ENCODE measurements at places on chromosomes 2 and 18.

- DNase-seq: no peak
These were observed 692.9 kb upstream of the HS6ST1 start for GRCh38 chr2:129011466-129012061.

DNA sequence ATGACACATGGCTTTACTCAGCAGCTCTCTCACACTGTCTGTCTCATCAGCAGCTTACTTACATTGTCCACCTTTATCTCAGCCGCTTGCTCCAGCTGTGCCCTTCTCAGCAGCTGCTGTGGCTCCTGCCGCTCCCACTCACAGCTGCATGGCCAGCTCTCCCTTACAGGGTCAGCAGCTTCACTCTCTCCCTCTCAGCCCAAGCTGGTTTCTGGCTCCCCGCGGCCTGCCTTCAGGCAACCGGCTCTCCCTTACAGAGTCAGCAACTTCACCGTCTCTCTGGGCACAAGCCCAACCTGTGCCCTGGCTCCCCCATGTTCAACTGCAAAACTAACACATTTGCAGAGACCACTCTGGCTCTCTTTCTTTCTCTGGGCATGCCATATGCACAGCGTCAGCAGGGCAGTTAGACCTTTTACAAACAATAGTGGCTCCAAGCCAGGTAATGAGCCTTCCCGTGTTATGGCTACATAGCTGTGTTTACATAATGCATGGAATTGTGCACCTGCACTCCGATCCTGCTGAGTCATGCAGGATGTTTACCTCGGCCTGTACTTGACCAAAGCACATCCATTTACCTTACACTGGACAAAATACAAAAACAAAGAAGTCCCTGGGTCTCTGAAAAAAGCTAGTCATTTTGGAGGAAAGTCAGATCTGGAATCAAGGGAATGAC lies 167.3 kb downstream of the DOK6 start:
- peak; percentile 24 for DNase-seq

GRCh38 chr2:203446071-203446481 lies 89.0 kb downstream of the RAPH1 start:
- DNase-seq: no peak

DNA sequence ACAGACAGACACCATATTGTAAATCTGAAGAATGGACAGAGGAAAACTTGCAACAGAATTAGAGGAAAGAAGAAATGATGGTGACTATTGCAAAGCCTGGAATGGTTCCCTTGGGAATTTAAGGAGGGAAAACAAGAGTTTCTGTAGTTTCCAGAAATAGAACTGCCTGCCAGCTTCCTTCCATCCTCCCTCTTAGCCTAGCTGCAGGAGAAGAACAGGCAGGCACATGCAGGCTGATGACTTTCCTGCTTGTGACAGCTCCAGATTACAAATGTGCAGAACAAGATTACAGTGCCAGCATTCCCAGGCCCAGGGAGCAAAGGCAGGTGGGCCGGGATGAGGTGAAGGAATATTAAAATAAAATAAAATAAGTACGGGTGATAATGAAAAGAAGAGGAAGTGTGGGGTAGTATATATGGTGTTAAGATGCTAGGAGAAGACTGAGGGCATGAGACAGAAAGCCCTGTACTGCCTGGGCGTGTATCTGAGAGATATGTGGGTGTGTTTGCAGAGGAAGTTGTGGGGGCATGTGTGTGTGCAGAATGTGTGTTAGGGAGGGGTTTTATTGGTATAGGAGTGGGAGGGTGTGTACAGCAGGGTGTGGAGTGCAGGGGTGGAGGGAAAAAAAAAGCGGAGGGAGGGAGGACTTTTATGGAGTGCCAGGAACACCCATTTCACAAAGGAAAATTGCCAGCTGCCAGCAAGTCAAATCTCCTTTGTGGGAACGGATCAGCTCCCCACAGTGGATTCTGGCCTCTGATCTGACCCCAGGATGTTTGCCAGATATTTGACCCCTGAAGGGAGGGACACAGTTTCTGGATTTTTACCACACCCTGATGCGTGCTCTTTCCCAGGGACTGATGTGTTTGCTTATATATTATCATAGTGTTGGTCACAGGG lies 43.9 kb upstream of the NEMP2 start:
- DNase-seq: peak; percentile 72

GRCh38 chr2:101559551-101559950 lies 84.6 kb upstream of the RFX8 start:
- no peak for DNase-seq

GRCh38 chr2:106708209-106708608 lies 177.8 kb downstream of the ST6GAL2 start:
- DNase-seq: no peak

DNA sequence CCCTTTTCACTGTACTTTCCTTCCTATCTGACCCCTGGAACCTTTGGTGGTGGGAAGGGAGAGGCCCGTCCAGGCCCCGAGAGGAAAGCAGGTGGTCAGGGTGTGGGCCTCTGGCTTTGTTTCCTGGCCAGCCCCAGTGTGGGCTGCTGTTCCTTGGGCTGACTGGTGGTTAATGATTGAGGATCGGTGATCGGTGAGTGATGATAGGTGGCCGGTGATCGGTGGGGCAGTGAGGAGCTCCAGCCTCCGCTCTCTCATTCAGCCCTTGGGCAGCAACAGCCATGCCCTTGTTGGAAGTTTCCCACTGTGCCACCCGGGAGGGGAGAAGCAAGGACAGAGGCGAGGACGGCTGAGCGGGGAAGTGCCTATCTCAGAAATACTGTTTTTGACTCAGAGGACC lies 7.3 kb downstream of the ACKR3 start:
- no peak for DNase-seq

GRCh38 chr18:31863103-31863502 lies 79.8 kb downstream of the TRAPPC8 start:
- DNase-seq: no peak

DNA sequence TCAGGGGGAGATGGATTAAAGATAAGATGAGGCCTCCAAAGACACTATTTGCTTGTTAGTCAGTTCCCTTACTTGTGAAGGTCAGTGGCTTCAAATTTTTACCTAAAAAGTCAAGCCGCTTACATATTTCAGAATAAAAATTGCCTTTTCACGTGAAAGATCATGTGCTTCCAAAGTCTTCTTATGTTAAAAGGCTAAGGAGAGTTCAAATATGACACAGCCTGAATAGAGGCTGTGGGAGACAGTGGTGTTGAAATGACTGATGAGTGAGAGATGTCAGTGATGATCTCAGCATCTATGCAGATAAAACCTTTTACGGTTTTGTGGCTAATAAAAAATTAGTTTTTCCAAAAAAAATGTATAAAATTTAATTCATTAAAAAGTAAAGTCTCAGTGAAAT lies 40.5 kb downstream of the UPP2 start:
- DNase-seq: no peak

GRCh38 chr18:1658908-1659566 lies 754.4 kb downstream of the ADCYAP1 start:
- no peak for DNase-seq

GRCh38 chr2:3665886-3666612 lies 8.0 kb downstream of the ALLC start:
- DNase-seq: no peak

- DNase-seq: no peak
These were observed 115.5 kb upstream of the KLHL14 start for GRCh38 chr18:32888306-32888705.

- no peak for DNase-seq
These were observed 94.0 kb upstream of the SULT1C3 start for GRCh38 chr2:108145557-108146326.

DNA sequence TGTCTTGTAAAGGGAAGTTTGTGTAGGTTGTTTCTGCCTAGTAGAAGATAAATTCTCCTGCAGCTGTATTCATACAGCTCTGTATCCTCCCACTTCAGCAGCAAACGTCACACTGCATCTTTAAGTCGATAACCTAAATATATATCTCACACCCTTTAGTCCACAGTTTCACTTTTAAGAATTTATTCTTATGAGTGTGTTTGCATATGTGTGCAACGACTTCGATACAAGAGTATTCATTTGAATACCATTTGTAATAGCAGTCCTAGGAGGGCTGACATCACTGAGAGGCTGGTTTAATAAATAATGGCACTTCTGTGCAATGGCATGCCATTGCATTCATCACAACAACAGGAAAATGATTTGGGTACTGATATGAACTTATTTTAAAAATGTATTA lies 63.8 kb upstream of the MSH6 start:
- no peak for DNase-seq

DNA sequence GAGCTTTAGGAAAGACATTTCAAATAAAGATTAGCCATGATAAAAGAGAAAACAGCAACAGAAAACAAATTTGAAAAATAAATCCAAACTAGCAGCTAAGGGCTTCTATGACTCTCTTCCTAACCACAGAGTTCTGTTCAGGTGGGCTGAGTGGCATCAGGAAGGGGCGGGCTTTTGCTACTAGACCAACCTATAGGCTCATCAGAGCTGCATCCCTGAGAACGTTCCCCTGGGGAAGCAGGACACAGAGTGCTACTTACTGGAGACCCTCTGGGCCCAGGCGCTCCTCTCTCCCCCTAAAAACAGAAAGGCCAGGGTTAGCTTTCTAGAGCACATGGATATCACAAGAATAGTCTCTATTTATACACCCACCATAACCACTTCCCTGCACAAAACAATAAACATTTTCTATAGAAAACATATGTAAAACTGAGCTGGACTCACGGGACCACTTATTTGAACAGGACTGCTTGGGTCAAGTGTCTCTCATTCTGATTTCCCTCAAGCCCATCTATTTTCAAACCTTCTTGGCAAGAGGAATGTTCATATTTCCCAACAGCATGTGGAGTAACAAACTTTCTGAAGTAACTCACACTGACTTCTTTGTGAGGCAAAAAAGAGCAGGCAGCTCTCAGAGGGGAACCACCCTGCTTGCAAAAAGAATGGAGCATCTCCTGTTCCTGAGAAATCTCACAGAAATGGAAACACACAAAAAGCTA lies 78.9 kb upstream of the LMAN1 start:
- no peak for DNase-seq

DNA sequence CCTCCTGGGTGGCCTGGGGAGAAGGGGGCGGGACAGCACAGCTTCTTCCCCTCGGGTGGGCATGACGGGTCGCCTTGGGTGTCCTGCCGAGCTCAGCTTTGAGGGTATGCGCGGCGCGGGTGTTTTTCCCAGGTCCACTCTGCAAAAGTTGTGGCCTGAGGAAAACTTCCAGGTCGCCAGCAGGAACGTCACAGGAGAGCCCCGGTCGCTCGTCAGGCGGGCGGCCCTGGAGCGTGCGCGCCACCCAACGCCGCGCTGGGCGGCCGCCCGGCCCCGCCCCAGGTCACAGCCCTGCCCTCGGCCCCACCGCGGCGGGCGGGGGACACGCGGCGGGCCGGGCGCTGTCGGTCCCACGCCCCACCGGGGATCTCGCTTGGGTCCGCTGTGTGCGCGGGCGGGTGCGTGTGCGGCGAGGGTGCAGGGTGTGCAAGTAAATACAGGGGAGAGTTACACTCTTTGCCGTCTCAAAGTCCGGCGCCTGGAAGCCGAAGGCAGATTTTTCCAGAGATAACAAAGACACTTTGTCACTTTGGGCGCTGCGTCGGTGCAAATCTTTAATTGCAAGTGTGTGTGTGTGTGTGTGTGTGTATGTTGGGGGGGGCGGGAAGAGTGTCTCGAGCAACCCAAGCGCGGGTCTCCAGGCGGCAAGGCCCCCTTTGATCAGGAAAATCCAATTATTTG lies 616 bp upstream of the SP5 start:
- DNase-seq: no peak

DNA sequence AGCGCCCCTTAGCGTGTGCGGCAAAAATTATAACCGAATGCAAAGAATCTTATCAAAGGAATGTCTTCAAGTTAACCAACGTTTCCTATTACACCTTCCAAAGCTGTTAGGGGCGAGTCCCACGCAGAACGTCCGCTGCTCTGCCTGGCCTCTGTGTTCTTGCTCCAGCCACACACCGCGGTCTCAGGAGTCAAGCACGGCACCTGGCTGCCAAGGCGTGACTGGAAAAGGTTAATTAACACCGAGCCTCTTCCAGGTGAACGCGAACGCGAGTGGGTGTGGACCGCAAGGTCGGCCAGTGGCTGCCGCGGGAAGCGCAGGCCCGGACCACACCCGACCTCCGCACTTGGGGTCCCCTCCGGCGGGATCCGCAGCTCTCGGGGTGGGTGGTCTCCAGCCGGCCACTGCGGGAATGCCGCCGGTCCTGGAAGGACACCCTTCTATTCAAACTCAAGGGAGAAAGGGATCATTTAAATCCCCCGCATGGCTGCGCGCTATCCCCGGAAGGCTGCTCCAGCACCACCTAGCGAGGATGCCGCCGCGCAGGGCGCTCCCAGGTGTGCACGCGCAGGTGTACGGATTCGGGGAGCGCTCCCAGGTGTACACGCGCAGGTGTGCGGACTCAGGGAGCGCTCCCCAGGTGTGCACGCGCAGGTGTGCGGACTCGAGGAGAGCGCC lies 830 bp downstream of the CYB5A start:
- DNase-seq: peak; percentile 77

GRCh38 chr2:126802316-126802715 lies 96.4 kb upstream of the TEX51 start:
- no peak for DNase-seq

DNA sequence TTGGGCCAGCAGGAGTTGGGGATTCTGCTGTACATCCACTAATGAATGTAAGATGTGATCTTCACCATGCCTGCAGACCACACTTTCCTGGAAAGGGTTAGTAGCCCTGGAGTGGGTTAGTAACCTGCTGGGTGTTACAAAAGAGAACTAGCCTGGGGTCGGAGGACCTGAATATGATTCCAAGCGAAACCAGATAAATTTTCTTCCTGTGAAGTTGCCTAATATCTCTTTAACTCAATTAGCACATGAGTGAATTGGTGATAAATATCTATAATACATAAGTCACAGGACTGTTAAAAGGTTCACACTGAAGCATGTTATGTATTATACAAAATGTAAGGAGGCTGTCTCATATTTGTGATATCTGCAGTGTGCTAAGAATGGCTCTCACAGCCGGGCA lies 291.0 kb downstream of the CNTNAP5 start:
- DNase-seq: no peak

GRCh38 chr2:8612734-8613179 lies 69.1 kb upstream of the ID2 start:
- no peak for DNase-seq

- DNase-seq: no peak
These were observed 3.1 kb downstream of the ADAM17 start for GRCh38 chr2:9552219-9553178.

DNA sequence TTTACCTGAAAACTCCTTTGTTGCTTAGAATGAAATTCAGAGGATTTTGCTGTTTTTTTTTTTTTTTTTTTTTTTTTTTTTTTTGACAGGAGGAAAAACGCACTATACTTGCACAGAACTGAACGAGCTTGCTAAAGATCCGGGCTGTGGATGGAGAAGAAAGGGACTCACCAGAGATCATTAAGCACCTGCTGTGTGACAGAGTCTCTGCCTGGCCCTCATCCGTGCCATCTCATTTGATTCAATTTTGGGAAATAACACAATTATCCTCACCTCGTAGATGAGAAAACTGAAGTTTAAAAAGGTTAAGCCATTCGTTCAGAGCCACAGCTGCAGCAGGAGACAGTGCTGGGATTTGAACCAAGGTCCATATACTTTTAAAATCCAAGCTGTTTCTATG lies 775.4 kb upstream of the ID2 start:
- DNase-seq: peak; percentile 12

All from COR-L47 (cell line).